ENCODE measurements at places on chromosomes 12 and 14. TPM values are rescaled to one million over a fixed set of nuclear protein-coding genes. Genes with fewer than 3 reads are reported as not detected.
A peak's percentile ranks its signal among the peaks of the same experiment; 100 is the strongest.

Gene SPTB
- total RNA-seq, result 1.9 TPM

Gene PDZRN4
- total RNA-seq, result 1.5 TPM

Gene GPX2
- total RNA-seq, result 1.3 TPM

Gene LYZ
- 0.37 TPM for total RNA-seq

- no peak overlapping the region for H3K27ac ChIP-seq
- peak overlapping the region; percentile 79 for H3K4me3 ChIP-seq
- peaks cover 4% of the 10 kb centered on the region for H3K4me1 ChIP-seq
- no peaks in the 10 kb centered on the region for H3K36me3 ChIP-seq
Measured at GRCh38 chr12:29781705-29782266, 2.0 kb downstream of the TMTC1 start.

GRCh38 chr14:68842298-68842697, 49.4 kb upstream of the ZFP36L1 start:
- no peak for DNase-seq
- no peaks in the 10 kb centered on the region for H3K4me1 ChIP-seq
- no peaks in the 10 kb centered on the region for H3K27me3 ChIP-seq
- no peak overlapping the region for H3K27ac ChIP-seq
- H3K36me3 ChIP-seq, result no peaks in the 10 kb centered on the region

Gene CLEC2D
- total RNA-seq, result 7.2 TPM

- H3K36me3 ChIP-seq, result no peaks in the 10 kb centered on the region
- no peak for DNase-seq
- H3K27me3 ChIP-seq, result peaks cover 8% of the 10 kb centered on the region
- peak overlapping the region; percentile 87 for H3K4me3 ChIP-seq
- peaks cover 13% of the 10 kb centered on the region for H3K4me1 ChIP-seq
Measured at GRCh38 chr12:67070307-67070600, 198.9 kb upstream of the CAND1 start.

GRCh38 chr12:5430641-5431603, 986 bp upstream of the NTF3 start:
- peaks cover 17% of the 10 kb centered on the region for H3K4me1 ChIP-seq
- H3K4me3 ChIP-seq, result peak overlapping the region; percentile 82
- no peak for DNase-seq
- H3K27me3 ChIP-seq, result peaks cover 15% of the 10 kb centered on the region

Gene YAF2
- total RNA-seq, result 52.5 TPM

Gene C14orf180
- not detected for total RNA-seq

DNA sequence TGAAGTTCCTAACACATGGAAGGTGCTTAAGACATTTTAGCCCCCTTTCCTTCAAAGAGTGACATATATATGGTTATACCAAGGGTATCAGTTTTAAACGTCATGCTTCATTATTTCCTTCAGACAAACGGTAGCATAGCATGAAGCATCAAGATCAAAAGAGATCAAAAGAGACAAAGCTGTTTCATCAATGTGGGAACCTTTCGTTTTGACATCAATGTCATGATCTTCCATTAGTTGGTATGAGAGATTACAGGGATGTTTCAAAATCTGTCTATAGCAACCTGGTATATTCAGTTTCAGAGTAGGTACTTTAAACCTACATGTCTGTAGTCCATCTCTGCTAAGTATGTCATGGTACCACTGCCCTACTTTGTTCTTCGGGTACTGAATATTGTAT, 28.3 kb downstream of the PUS7L start:
- no peak overlapping the region for H3K4me3 ChIP-seq

DNA sequence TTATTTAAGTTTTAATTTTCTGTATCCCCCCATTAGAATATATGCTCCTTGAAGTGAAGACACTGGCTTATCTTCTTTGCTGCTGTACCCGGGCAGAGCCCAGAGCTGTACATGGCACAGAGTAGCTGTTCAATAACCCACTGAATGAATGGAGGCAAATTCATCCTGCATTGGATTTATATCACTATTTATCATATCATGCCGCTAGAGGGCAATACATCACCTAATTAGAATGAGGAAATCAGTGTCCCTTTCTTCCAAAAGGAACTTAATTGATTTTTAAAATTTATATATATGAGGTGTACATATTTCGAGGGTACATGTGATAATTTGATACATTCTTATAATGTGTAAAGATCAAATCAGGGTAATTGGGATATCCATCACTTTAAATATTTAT, 89.2 kb upstream of the TMEM260 start:
- H3K36me3 ChIP-seq, result no peaks in the 10 kb centered on the region
- no peaks in the 10 kb centered on the region for H3K27me3 ChIP-seq
- no peak overlapping the region for H3K4me3 ChIP-seq
- peaks cover 7% of the 10 kb centered on the region for H3K4me1 ChIP-seq

- H3K36me3 ChIP-seq, result peaks cover 26% of the 10 kb centered on the region
- no peak overlapping the region for H3K27ac ChIP-seq
- H3K27me3 ChIP-seq, result no peaks in the 10 kb centered on the region
- H3K4me1 ChIP-seq, result no peaks in the 10 kb centered on the region
Measured at GRCh38 chr14:29842228-29842627, 85.4 kb downstream of the PRKD1 start.

Gene HNF1A
- total RNA-seq, result not detected

GRCh38 chr12:120116441-120116791, at the start of gene RAB35:
Gene RAB35, minus strand, starts transcription at chr12:120116753. Its CDS starts 103 bp downstream, at chr12:120116650.
- peak within 1 kb of the TSS; percentile 97 for H3K4me3 ChIP-seq
- H3K27me3 ChIP-seq, result peaks cover 8% of the 10 kb centered on the region
- H3K36me3 ChIP-seq, result no peaks in the 10 kb centered on the region
- DNase-seq, result no peak
- H3K4me1 ChIP-seq, result peaks cover 24% of the 10 kb centered on the region

Gene LLPH
- total RNA-seq, result 14.4 TPM

Gene TAS2R9
- total RNA-seq, result not detected

GRCh38 chr12:96194971-96195844, 1.0 kb downstream of the ELK3 start:
- H3K4me3 ChIP-seq, result peak overlapping the region; percentile 91
- H3K27me3 ChIP-seq, result peaks cover 9% of the 10 kb centered on the region
- DNase-seq, result peak; percentile 57
- peak overlapping the region; percentile 54 for H3K27ac ChIP-seq
- no peaks in the 10 kb centered on the region for H3K36me3 ChIP-seq
- H3K4me1 ChIP-seq, result peaks cover 16% of the 10 kb centered on the region

Gene LTBP2
- total RNA-seq, result 1.2 TPM

Gene RD3L
- not detected for total RNA-seq

DNA sequence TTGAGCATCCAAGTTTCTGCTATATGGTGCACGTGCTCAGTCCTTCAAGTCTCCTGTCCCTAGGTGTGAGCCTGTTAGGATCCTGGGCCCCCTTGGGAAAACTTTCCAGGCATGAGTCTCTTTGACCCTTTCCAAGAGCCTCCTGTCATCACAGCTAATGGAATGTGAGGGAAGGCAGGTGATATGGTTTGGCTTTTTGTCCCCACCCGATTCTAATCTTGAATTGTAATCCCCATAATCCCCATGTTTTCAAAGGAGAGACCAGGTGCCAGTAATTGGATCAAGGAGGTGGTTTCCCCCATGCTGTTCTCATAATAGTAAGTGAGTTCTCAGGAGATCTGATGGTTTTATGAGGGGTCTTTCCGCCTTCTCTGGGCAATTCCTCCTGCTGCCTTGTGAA, 265.5 kb downstream of the ATP23 start:
- peaks cover 4% of the 10 kb centered on the region for H3K4me1 ChIP-seq
- H3K27me3 ChIP-seq, result no peaks in the 10 kb centered on the region
- H3K4me3 ChIP-seq, result no peak overlapping the region
- no peak for DNase-seq
- no peaks in the 10 kb centered on the region for H3K36me3 ChIP-seq
- H3K27ac ChIP-seq, result no peak overlapping the region

Gene C12orf75
- 9.4 TPM for total RNA-seq

- no peak for DNase-seq
- no peak overlapping the region for H3K4me3 ChIP-seq
- H3K27ac ChIP-seq, result no peak overlapping the region
- peaks cover 2% of the 10 kb centered on the region for H3K27me3 ChIP-seq
- H3K36me3 ChIP-seq, result peaks cover 7% of the 10 kb centered on the region
Measured at GRCh38 chr12:132071040-132071810, 72.9 kb downstream of the DDX51 start.

DNA sequence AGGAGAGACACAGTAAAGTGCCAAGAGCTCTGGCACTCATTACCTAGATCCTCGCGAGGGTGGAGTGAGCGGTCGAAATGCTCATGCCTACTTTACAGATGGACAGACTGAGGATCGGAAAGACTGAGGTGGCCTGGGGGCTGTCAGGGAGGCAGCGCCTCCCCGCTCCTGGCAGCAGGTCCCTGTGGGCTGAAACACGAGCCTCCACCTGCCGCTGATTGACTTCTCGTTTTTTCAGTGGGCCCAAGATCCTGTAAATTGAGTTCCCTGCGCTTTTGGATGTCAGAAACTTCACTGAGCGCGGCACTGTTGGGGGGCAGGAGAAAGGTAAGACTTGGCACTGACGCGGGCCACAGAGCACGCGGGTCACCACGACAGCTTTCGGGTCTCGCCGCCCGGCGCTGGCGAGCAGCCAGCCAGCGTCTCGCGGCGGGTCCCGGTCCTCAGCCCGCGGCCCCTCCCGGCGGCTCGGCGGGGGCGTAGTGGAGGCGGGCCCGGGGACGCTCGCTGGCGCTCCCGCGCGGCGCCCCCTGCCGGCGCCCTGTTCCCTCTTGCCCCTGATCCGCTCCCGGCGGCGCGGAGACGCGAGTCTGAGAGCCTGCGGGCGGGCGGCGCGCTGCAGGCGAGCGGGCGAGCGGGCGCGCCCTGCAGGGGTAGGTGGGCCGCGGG, 552 bp upstream of the SCN8A start:
- peaks cover 9% of the 10 kb centered on the region for H3K27me3 ChIP-seq
- H3K4me3 ChIP-seq, result peak overlapping the region; percentile 90
- DNase-seq, result peak; percentile 93
- H3K27ac ChIP-seq, result peak overlapping the region; percentile 81
- peaks cover 8% of the 10 kb centered on the region for H3K36me3 ChIP-seq

Gene RPL10L
- not detected for total RNA-seq

GRCh38 chr14:69688299-69688649, 76.9 kb downstream of the SUSD6 start:
- H3K27ac ChIP-seq, result peak overlapping the region; percentile 99
- H3K4me3 ChIP-seq, result peak overlapping the region; percentile 77
- H3K36me3 ChIP-seq, result no peaks in the 10 kb centered on the region

DNA sequence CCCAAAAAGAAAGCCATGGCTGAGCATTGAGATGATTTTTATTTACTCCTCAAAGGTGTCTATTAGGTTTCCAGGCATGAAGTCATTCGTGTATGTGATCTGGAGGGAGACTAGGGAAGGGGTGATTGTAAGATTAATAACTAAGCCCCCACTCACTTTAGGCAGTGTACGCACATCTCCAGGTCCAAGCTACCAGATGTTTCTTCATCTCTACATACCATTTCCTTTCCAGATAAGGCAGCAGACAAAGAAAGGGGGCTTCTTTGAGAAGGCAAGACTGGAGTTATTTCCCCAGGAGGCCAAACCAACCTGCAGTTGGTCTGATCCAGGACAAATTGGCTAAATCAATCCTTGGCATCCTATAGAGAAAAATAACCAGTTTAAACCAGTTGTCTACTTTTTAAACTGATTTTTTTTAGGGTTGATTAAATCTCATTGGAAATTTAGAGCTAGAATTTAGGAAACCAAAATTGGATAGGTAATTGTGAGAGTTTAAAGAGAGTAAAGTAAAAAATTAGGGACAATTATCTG, 3.9 kb downstream of the HOXC13 start:
- no peak overlapping the region for H3K27ac ChIP-seq
- no peak for DNase-seq
- peaks cover 49% of the 10 kb centered on the region for H3K27me3 ChIP-seq
- H3K36me3 ChIP-seq, result no peaks in the 10 kb centered on the region

DNA sequence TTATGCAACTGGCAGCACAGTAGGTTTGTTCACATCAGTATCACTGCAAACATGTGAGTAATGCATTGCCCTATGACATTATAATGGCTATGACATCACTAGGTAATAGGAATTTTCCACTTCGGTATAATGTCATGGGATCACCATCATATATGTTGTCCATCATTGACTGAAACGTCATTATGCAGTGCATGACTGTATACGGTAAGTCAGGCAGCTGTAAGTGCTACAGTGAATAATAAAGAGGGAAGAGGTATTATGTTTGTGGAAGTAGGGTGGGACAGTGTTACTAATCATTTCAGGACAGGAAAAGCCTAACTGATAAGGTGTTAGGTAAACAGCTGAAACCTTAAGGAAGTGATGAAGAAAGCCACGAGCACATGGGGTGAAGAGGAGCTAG, 68.1 kb downstream of the ANO4 start:
- no peaks in the 10 kb centered on the region for H3K36me3 ChIP-seq
- no peak overlapping the region for H3K27ac ChIP-seq
- H3K4me1 ChIP-seq, result no peaks in the 10 kb centered on the region
- H3K27me3 ChIP-seq, result peaks cover 5% of the 10 kb centered on the region
- no peak overlapping the region for H3K4me3 ChIP-seq
- DNase-seq, result no peak

GRCh38 chr14:56098021-56098420, 20.2 kb upstream of the PELI2 start:
- no peak for DNase-seq
- no peak overlapping the region for H3K27ac ChIP-seq
- H3K4me1 ChIP-seq, result peaks cover 45% of the 10 kb centered on the region
- H3K27me3 ChIP-seq, result peaks cover 2% of the 10 kb centered on the region
- no peaks in the 10 kb centered on the region for H3K36me3 ChIP-seq
- no peak overlapping the region for H3K4me3 ChIP-seq

Gene KRT82
- total RNA-seq, result not detected

Gene KERA
- total RNA-seq, result not detected

DNA sequence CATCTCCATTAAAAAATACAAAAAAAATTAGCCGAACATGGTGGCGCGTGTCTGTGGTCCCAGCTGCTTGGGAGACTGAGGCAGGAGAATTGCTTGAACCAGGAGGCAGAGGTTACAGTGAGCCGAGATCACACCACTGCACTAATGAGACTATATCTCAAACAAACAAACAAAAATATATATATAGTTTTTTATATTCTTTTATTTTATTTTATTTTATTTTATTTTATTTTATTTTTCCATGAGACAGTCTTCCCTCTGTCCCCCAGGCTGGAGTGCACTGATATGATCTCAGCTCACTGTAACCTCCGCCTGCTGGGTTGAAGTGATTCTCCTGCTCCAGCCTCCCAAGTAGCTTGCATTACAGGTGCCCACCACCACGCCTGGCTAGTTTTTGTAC, 79.5 kb downstream of the IRF2BPL start:
- H3K4me1 ChIP-seq, result peaks cover 27% of the 10 kb centered on the region
- H3K4me3 ChIP-seq, result no peak overlapping the region
- no peak overlapping the region for H3K27ac ChIP-seq
- no peak for DNase-seq
- H3K36me3 ChIP-seq, result no peaks in the 10 kb centered on the region

Gene BIN2
- total RNA-seq, result not detected

Gene JPH4
- 52.7 TPM for total RNA-seq

All from glutamatergic neuron (in vitro differentiated cells).